ENCODE measurements at places on chromosomes 7 and 10.

DNA sequence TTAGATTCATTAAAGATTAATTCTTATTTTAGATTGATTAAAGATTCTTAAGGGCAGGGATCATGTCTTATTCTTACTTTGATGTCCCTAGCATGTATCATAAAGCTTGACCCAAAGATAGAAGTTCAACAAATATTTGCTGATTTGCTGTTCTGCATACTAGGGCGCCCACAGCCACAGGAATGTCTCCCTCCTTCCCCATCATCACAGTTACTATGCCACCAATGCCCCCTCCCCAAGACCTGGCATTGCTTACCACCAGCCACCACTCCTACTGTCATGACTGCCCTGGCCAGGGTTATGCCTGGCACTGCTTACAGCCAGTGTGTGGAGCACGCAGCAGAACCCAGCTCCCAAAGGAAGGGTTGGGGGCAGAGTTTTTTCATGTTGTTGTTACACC, 86.7 kb upstream of the AGK start:
- DNase-seq = no peak

GRCh38 chr7:12436896-12437535, 33.4 kb upstream of the VWDE start:
- no peak for DNase-seq

DNA sequence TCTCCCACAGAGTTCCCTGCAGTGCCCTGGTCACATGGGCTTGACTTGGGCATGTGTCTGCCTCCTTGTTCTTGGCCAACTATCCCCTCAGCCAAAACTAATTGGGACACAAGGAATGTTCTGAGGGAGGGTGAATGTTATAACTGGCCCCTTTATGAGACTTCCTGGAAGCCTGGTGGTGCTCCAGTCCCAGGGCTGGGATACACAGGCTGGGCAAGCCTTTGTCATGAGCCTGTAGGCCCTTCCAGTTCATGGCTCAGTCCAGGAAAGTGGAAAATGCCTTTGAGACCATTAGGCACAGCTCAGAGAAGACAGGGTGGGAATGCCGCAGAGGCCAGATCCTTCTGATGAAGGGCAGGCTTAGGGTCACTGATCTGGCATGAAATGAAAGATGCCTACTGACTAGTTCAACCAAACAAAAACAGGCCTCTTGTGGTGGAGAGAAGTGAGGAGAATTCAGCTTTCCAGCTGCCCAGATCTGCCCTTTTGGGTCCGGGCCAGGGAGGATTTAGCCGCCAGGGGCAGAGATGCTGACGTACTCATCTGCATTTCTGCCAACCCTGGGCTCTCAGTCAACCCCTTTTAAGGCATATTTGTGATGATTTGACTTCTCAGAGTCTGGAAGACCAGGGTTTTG, 961.5 kb downstream of the KCNMA1 start:
- DNase-seq = no peak

DNA sequence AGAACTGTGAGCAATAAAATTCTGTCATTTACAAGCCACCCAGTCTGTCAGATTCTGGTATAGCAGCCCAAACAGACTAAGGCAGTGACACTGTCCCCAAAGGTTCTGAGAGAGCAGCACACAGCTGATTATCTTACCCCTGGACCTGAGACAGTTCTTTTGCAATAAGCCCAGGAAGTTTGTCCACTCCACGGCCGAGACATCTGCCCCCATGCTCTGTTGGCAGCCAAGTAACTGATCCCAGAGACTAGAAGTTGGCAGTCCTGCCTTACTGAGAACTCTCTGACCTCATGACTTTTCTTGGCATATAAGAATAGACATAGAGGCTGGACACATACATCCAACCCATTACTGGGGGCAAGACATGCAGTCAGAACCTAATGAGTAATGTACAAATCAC, 243.0 kb upstream of the GRB10 start:
- no peak for DNase-seq

- no peak for DNase-seq
These were observed 89.4 kb downstream of the INPP5A start for GRCh38 chr10:132626761-132627665.

- no peak for DNase-seq
These were observed 3.7 kb downstream of the WNT2 start for GRCh38 chr7:117319181-117319580.

- no peak for DNase-seq
These were observed 490.7 kb downstream of the RPS24 start for GRCh38 chr10:78524342-78524741.

All from NCI-H460 (cell line).